Astrocyte (in vitro differentiated cells and primary cell): ENCODE measurements at places on chromosomes 6 and 20. TPM values are rescaled to one million over a fixed set of nuclear protein-coding genes. Genes with fewer than 3 reads are reported as not detected.

The PLG gene
- total RNA-seq: 0.16 TPM in 1 of 2 replicates, not detected in the other

GRCh38 chr20:9507544-9508239 is 6.7 kb upstream of the LAMP5 start:
- no peak for DNase-seq
- H3K4me1 ChIP-seq: no peaks in the 10 kb centered on the region
- no peak overlapping the region for H3K27ac ChIP-seq
- H3K27me3 ChIP-seq: peaks cover 54% of the 10 kb centered on the region

The LAMA4 gene
- 2.0 and 5.0 TPM in 2 replicates for total RNA-seq

GRCh38 chr6:157798851-157799250 is 24.2 kb upstream of the SNX9 start:
- no peak overlapping the region for H3K27ac ChIP-seq
- DNase-seq: no peak
- H3K4me1 ChIP-seq: peaks cover 4% of the 10 kb centered on the region
- H3K4me3 ChIP-seq: no peak overlapping the region

GRCh38 chr6:137401088-137401487 is 93.1 kb downstream of the OLIG3 start:
- no peaks in the 10 kb centered on the region for H3K27me3 ChIP-seq
- no peak for DNase-seq
- H3K4me3 ChIP-seq: no peak overlapping the region
- H3K4me1 ChIP-seq: no peaks in the 10 kb centered on the region

The ZSCAN9 gene
- 14.7 and 16.9 TPM in 2 replicates for total RNA-seq

The HLA-A gene
- 327 and 501 TPM in 2 replicates for total RNA-seq

- H3K4me3 ChIP-seq: no peak overlapping the region
- H3K4me1 ChIP-seq: peaks cover 22% of the 10 kb centered on the region
- H3K27ac ChIP-seq: peak overlapping the region; percentile 21
- H3K27me3 ChIP-seq: no peaks in the 10 kb centered on the region
Observed at GRCh38 chr6:161233986-161234661, 39.7 kb downstream of the AGPAT4 start.

- H3K36me3 ChIP-seq: peaks cover 6% of the 10 kb centered on the region
- H3K4me3 ChIP-seq: no peak overlapping the region
- peak; percentile 83 for DNase-seq
- H3K27ac ChIP-seq: peak overlapping the region; percentile 66
Observed at GRCh38 chr20:38084425-38084951, 50.9 kb downstream of the RPRD1B start.

The HLA-DQA1 gene
- total RNA-seq: not detected in 2 replicates

DNA sequence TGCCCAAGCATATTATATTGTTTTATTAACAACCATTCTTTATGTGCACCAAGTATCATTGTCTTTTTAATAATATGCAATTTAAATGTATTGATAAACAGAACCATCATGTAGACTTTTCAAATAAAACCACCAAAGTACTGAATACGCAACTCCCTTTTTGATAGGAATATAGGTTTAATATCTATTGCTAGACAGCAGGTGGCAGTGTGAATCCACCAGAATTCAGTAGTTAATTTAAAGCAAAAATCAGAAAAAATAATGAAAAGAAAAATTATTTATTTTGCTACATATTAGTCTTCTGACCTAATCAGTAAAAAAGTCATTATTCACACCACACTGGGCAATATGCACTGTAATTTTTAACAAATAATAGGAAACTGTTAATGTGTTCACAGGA is 143.7 kb downstream of the KLHL32 start:
- no peaks in the 10 kb centered on the region for H3K4me1 ChIP-seq
- peak; percentile 12 for DNase-seq
- H3K27me3 ChIP-seq: peaks cover 4% of the 10 kb centered on the region

- peak overlapping the region; percentile 93 for H3K27ac ChIP-seq
- peaks cover 48% of the 10 kb centered on the region for H3K4me1 ChIP-seq
- H3K4me3 ChIP-seq: no peak overlapping the region
Observed at GRCh38 chr6:42315991-42316970, 98.6 kb upstream of the MRPS10 start.

The GPR6 gene
- total RNA-seq: not detected in 2 replicates

The BCL2L1 gene
- total RNA-seq: 103 and 149 TPM in 2 replicates

The BNIP5 gene
- not detected in 2 replicates for total RNA-seq

DNA sequence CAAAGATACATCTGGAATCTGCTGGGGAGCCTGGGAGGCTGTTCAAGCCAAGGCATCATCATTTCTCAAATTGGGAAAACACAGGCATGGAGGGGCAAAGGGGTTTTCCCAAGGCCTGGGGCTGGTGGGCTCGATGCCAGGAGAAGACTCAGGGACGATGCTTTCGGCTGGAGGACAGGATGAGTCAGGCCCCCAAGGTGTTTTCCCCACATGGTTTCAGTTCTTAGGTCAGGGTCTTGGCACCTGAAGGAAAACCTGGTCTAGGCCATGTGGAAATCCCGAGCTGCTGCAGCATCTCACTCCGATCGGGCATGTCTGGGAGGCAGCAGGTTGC is 348.1 kb downstream of the CDC5L start:
- peak; percentile 45 for DNase-seq
- no peaks in the 10 kb centered on the region for H3K36me3 ChIP-seq
- H3K4me1 ChIP-seq: peaks cover 7% of the 10 kb centered on the region
- H3K27ac ChIP-seq: no peak overlapping the region
- H3K27me3 ChIP-seq: no peaks in the 10 kb centered on the region

GRCh38 chr6:98525860-98526259 is 308.5 kb upstream of the POU3F2 start:
- no peaks in the 10 kb centered on the region for H3K4me1 ChIP-seq
- H3K4me3 ChIP-seq: no peak overlapping the region
- no peaks in the 10 kb centered on the region for H3K27me3 ChIP-seq
- no peaks in the 10 kb centered on the region for H3K36me3 ChIP-seq
- no peak for DNase-seq

GRCh38 chr20:57904314-57905105 is 194.7 kb upstream of the PMEPA1 start:
- H3K4me3 ChIP-seq: no peak overlapping the region
- H3K27me3 ChIP-seq: peaks cover 23% of the 10 kb centered on the region
- DNase-seq: no peak
- H3K4me1 ChIP-seq: peaks cover 15% of the 10 kb centered on the region
- H3K27ac ChIP-seq: no peak overlapping the region
- H3K36me3 ChIP-seq: no peaks in the 10 kb centered on the region

GRCh38 chr20:10910535-10911178 is 236.9 kb upstream of the JAG1 start:
- peaks cover 3% of the 10 kb centered on the region for H3K4me1 ChIP-seq
- peak; percentile 46 for DNase-seq
- no peak overlapping the region for H3K4me3 ChIP-seq
- no peak overlapping the region for H3K27ac ChIP-seq
